Thoracic aorta (tissue), 2 donors: ENCODE measurements at places on chromosomes 11 and 22.

GRCh38 chr11:108873310-108873709 is 208.4 kb downstream of the DDX10 start:
- DNase-seq = no peak

GRCh38 chr11:64695548-64695947 is 27.4 kb downstream of the NRXN2 start:
- no peak for DNase-seq

- no peak for DNase-seq
Measured at GRCh38 chr11:40292721-40293508, 1166.5 kb downstream of the LRRC4C start.

- DNase-seq = no peak
Measured at GRCh38 chr22:46067159-46068111, 82.9 kb upstream of the PPARA start.

DNA sequence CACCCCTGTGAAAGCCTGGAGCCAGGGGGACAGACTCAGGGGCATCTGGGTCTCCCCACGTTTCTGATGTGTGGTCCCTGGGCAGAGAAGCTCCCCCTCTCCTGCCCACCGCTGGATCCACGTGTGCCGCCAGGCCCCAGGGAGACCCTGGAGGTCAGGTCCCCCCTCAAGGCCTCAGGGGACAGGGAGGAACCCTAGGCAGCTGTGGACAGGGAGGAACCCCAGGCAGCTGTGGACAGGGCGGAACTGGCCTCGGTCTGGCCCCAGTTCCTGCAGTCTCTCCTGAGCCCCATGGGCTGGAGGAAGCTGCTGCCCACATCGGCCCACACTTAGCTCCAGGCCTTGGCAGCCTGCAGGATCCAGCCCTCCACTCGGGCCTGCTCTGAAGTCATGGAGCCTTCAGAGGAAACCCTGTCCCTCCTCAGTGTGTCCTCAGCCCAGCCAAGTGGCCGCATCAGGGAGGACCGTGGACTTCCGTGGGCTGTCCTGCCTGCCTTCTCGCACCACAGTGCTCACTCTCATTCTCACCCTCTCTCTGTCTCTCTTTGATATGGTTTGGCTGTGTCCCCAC is 127.7 kb downstream of the BRD1 start:
- no peak for DNase-seq

DNA sequence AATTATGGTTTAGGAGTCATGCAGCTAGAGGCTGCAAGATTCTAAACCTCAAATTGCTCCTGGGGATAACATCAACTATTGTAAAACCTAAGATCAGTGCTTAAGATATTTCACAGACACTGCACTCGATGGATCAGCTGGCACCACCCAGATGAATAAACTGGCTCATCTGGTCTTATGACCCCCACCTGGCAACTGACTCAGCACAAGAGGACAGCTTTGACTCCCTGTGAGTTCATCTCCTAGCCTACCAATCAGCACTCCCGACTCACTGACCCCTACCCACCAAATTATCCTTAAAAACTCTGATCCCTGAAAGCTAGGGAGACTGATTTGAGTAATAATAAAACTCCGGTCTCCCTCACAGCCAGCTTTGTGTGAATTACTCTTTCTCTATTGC is 782 bp upstream of the TTC12 start:
- no peak for DNase-seq

- DNase-seq = no peak
Measured at GRCh38 chr11:98766903-98767302, 253.8 kb upstream of the CNTN5 start.

DNA sequence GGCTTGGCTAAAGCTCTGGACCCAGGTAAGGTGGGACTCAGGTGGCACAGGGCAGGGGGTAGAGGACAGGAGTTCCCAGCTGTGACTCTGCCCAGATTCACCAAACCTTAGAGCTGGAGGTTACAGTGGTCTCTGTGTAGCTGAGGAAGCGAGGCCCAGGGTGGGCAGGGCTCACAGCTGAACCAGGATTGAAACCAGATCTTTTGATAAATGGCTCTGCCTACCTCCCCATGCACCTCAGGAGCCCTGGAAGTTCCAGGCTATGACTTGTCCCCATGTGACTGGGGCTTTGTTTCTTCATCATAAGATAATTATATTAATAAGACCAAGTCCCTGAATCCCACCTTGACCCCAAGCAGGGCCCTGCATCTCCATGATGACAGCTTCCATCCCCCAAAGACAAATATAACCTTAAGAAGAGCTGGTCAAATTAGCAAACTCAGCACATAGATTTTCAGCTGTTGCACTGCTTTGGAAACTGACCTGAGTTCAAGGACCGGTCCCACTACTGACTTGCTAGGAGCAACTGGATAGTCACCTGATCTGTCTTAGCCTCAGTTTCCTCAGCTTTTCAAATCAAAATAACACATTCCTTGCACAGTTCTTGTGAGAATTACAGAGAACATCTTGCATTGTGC is 21.3 kb upstream of the TSKU start:
- DNase-seq = no peak

DNA sequence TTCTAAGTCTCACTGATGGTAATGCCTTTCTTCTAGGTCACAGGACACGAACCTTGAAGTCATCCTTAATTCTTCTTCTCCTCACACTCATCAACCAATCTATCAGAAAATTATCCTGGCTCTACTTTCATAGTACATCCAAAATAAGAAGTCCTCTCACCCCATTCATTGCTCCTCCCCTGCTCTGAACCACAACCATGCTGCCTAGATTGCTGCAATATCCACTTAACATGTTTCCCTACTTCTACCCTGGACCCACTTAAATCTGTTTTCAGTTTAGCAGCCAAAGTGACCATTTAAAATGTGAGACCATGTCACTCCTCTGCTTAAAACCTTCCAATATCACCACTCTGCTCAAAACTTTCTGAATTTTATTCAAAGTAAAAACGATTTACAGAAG is 445.9 kb upstream of the FAT3 start:
- no peak for DNase-seq

DNA sequence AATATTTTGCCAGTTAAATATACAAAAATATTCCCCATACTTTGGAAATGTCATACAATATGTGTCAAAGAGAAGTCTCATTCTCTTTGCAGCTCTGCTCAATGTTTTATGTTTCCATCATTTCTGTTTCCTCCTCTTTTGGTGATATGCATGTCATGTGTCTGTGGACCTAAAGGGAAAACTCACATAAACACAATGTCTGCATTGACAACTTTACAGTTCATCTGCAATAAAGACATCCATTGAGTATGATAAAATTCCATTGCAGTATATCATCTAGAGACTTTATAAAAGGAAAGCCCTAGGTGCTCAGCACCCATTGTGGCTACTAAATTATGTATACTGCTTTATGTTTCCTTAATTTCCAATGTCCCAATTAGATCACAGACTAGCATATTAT is 461.3 kb upstream of the FAT3 start:
- no peak for DNase-seq

DNA sequence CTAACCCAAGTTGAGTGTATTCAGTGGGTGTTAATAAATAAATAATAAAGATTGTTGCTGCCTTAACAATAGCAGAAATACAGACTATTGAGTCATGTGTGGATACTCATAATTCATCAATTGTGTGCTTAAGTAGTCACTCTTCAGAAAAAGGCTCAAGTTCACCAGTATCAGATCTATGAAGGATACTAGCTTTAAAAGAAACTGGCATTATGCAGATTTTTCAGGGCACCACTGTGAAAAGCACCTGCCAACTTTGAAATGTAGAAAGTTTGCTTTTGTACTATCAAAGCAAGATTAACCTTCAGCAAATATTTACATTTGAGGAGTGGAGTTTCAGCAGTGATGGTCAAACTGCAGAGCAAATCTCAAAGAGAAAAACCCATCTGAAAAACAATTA is 20.1 kb upstream of the SYTL2 start:
- DNase-seq = no peak

GRCh38 chr11:1820463-1821325 is 14.1 kb upstream of the SYT8 start:
- DNase-seq = no peak

GRCh38 chr22:50183141-50183971 is 2.4 kb upstream of the TRABD start:
- no peak for DNase-seq

DNA sequence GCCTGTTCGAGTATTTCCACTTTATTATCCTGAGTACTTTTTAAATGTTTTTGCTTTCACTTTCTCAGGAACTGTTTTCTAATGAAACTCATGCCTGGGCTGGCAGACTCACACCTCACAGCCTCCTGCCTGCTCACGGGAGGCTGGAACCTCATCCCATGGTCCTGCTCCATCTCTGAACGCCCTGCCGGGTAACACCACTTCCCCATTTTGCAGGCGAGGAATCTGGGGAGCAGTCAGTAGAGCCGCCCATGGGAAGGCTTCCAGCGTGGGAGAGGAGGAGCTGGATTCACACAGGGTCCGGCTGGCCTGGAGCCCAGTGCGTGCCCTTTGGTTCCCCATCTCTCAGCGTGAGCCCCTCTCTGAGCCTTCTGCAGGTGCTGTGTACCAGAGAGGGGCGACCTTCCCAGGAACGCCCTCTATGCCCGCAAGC is 53.6 kb downstream of the SCUBE1 start:
- DNase-seq = no peak

GRCh38 chr22:35189559-35189958 is 67.7 kb upstream of the HMGXB4 start:
- DNase-seq = no peak

- DNase-seq = no peak
Measured at GRCh38 chr11:19676475-19677380, 35.9 kb upstream of the NAV2 start.

DNA sequence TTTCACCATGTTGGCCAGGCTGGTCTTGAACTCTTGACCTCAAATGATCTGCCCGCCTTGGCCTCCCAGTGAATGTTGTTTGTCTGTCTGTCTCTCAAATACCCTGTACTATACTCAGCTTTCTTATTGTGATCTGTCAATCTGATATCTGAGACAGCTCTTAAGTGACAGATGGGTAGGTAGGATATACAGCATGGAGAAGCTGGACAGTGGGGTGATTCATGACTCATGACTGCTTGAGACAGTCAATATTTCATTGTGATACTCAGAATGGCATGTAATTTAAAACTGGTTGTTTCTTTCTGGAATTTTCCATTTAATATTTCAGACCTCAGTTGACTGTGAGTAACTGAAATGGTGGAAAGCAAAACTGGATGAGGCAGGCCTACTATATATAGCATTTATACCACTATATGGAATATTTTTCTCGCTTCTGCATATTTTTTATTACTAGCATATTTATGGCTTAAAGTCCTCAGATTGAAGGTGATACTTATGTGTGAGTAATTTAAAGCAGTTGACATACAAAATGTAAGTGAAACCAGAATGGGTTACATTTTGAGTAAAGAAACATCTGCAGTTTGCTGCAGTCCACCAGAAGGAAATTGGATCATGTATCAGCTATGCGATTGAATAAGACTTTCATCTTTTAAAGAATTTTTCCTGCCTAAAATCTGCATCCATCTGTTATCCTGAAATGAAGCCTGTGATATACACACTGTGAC is 22.3 kb downstream of the ARHGAP42 start:
- DNase-seq = no peak

- no peak for DNase-seq
Measured at GRCh38 chr11:46363455-46364005, 16.3 kb downstream of the DGKZ start.

DNA sequence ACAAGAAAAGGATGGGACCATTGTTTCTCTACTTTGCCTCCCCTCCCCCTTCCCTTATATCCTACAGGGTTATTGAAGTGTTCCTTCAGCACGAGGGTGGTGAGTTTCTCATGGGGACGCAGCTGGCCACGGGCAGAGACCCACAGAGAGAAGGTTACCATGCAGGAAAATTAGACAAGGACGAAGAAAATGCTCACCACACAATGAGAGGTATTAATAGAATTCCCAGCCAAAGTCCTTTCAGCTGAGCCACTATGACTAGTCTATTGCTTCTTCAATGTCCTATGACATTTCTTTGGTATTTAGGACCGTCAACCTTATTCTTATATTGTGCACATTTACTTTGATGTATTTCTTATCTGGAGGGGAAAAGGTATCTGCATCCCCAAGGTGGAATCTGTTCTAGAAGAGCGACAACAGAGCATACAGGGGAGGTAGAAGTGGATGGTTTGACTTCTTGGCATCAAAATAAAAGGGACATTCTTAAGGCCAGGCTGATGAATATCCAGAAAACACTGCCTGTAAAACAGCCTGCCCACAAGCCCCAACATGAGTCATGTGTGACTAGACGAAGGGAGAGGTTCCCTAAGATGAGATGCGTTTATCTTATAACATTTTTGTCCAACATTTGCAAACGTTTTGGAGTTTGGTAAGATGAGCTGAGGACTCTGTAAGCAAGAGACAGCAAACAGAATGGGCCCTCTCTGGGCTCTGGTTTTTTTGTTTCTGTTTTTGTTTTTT is 209.8 kb upstream of the NARS2 start:
- no peak for DNase-seq

DNA sequence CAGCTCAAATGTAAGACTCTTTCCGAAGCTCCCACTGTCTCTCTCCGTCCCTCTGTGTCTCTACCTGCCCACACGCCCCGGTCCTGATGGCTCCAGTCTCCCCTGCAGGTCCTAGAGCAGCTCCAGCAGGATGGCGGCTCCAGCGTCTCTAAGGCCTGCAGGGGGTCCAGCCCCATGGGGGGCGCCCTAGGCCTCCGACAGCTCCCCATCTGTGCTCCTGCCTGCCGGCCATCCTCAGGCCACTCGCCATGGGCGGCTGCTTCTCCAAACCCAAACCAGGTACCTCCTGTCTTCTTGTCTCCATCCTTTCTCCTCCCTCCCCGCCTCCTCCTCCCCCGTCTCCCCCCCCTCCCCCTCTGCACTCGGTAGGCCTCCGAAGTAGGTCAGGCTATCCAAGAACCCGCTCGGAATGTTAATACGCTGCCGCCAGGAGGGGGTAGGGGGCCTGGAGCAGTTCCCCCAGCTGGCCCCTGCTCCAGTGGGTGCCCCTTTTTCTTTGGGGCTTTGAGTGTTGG is 699 bp downstream of the AIFM3 start:
- no peak for DNase-seq

DNA sequence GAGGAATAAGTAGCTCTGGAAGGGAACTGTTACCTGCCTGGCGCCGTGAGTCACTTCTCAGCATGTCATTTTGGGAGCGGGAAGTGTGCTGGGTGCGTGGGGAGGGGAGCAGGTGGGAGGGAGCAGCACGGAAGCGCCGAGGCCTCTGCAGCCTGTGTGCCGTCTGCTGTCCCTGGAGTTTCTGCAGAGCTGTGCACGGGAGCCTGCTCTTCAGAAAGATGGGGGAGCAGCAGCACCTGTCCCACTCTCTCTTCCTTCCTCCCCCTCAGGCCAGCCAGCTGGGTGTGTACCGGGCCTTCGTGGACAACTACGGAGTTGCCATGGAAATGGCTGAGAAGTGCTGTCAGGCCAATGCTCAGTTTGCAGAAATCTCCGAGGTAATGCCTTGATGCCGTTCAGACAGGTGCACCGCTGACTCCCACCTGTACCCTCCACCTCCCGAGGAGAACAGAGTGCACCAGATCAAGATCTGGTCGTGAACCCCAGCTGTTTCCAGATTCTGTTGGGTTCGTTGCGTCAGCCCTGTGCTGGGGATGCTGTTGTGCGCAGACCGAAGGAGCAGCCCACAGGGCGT is 87.9 kb downstream of the BCR start:
- DNase-seq = no peak

- DNase-seq = no peak
Measured at GRCh38 chr22:24059793-24060192, 48.7 kb downstream of the CABIN1 start.

- DNase-seq = no peak
Measured at GRCh38 chr11:75161506-75162095, 10.7 kb downstream of the SLCO2B1 start.
